ENCODE measurements at places on chromosomes 6 and 20.

DNA sequence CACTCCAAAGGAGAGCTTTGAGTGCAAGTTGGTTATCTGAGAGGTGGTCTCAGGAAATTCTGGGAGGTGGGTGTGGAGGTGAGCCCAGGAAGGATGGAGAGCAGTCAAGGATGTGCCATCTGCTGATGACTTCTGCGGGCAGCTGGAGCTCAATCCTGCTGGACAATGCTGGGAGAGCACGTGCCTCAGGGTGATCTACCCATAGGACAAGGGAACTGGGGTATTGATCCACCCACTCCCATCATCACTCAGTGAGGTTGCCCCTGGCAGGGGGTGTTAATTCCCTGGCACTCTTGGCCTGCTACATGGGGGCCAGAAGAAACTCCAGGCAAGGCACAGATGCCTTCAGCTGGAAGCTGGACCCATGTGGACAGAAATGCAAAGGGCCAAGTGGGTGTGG, 7.1 kb upstream of the ZBP1 start:
- DNase-seq, result no peak

DNA sequence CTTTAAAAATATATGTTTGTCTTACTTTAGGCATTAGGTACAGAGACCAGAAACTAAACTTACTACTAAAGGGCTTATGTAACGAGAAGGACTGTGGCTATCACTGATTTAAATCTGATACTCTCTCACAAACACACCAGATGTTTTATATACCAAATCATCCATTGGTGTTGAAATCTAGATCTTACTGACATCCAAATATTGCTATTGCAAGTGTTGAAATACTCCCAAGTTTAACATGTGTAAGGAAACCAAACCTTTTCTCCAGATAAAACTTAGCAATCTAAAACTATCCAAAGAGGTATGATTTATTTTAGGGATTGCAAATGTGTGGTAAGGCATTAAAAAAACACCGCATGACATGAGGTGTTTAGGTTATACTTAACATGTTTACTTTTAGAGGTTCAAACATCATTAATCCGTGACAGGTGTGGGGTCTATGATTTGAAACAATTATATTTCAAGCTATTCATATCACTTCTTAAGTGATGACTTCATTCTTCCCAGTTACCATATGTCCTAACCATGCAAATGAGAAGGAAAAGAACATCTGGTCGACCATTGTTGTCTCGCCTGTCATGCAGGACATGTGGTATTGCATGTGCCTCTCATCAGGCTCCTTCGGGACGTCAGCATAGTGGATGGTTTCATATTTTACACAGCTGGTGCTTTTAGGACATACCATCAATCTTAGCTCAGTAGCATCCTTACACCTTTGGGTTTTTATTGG, 168.3 kb upstream of the SPACA1 start:
- peak; percentile 30 for DNase-seq

DNA sequence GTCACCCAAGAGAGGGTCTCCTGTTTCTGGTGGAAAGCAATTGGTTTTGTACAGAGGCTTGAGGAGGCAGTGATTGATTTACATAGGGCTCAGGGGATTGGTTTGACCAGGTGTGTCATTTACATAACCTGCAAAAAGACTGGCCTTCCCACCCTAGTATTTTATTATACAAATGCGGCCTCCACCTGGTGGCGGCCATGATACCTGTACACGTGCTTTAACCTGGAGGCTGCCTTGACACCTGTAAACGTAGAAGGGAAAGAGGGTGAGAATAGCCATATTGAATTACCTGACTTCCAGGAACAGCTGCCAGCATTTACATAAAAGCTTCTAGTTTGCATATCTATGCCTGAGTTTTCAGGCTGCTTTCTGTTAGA, 48.7 kb downstream of the HLA-DPB1 start:
- DNase-seq, result no peak

DNA sequence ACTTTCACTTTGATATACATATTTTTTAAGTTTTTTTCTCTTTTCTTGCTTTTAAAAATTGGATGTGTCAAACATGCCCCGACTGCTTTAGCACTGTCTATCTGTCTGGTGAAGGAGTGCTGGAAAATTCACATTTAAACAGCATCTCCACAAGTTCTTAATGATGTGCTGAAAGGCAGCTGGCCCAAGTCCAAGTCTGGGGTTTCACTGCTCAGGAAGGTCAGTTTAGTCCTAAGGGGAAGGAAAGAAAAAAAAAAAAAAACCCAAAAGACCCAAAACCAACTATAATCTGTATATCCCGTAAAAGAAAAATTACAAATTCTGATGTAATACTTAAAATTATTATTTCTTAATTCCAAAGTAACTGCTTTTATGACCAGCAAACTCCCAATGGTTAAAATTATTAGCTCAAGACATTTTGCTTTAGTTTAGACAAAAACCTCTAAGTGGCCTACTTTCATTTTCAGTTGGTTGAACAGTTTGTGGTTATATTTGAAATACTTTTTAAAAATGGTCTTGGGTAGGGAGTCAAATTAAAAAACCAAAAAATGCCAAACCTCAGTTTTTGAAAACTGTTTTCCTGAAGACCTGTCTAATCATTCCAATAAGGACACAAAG, 79.5 kb upstream of the PREP start:
- peak; percentile 42 for DNase-seq

DNA sequence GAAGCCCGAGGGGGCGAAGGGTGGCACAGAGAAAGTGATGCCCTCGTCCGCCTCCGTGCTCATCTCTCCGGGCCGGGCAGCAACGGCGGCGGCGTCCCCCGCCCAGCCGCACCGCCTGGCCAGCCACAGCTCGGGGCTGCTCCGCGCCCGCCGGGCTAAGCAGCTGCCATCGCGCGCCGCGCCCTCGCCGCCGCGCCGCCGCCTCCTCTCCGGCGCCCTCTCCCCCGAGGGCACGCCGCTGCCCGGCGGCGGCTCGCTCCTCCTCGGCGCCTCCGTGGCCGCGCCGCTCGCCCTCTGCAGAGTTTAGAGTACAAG, 225 bp downstream of the MAP3K5 start:
- peak; percentile 89 for DNase-seq

GRCh38 chr20:59421089-59421488, 120.7 kb downstream of the EDN3 start:
- no peak for DNase-seq

GRCh38 chr6:163804991-163805390, 390.5 kb downstream of the QKI start:
- no peak for DNase-seq

GRCh38 chr6:12410946-12411345, 120.8 kb downstream of the EDN1 start:
- no peak for DNase-seq

DNA sequence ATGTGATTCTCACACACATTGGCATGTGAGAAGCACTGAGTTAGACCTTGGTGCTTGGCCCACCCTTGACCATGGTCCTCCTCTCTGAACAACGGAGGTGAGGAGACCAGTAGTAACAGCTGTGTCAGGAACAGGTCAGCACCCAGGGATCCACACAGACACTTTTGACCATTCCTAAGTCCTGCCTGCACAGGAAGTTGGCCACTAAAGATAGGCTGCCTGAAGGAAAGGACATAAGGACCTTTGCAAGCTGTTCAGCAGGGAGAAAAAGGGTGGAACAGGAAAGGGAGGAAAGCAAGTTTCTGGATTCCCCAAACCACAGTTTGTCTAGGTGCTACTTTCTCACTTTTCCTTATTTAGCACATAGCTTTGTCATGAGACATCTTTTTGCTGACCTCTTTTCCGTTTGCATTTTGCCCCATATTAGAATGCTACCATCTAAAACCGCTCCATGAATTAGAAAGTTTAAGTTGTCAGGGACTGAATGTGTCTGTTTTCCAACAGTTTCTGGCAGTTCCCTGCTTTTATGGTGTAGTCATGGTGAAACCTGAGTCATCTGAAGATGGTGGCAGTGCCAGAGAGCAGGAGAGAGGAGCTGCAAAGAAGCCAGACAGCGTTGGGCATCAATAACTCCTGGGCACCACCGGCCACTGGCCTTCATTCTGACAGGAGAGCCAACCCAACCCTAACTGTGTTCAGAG, 1.1 kb upstream of the CD109 start:
- peak; percentile 50 for DNase-seq

GRCh38 chr6:127415096-127415495, 44.1 kb downstream of the KIAA0408 start:
- no peak for DNase-seq

DNA sequence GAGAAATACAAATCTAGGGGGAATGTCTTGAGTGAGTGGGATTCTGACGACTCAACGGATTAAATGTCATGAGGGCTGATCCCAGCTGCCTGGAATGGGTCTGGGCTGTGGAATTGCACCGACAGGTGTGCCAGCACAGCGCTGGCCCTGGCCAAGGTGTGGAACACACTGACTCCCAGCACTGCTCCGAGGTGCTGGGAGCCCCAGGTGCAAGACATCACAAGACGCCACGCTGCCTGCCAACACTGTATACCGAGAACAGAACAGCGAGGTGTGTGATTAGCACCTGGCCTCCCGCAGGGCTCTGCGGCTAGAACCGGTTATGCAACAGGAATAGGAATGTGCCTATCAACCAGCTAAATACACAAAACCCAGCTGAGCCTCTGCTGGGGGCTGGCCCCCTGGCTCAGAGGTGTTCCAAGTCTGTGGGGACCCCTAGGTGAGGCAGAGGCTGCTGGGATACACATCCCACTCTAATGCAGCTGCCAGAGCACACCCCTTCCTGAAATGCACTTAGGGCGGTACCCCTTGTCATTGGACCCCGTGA, 24.8 kb upstream of the APMAP start:
- no peak for DNase-seq

- DNase-seq, result no peak
Observed at GRCh38 chr6:166419717-166420116, 37.0 kb upstream of the MPC1 start.

- DNase-seq, result no peak
Observed at GRCh38 chr20:21534453-21534852, 20.6 kb upstream of the NKX2-2 start.

DNA sequence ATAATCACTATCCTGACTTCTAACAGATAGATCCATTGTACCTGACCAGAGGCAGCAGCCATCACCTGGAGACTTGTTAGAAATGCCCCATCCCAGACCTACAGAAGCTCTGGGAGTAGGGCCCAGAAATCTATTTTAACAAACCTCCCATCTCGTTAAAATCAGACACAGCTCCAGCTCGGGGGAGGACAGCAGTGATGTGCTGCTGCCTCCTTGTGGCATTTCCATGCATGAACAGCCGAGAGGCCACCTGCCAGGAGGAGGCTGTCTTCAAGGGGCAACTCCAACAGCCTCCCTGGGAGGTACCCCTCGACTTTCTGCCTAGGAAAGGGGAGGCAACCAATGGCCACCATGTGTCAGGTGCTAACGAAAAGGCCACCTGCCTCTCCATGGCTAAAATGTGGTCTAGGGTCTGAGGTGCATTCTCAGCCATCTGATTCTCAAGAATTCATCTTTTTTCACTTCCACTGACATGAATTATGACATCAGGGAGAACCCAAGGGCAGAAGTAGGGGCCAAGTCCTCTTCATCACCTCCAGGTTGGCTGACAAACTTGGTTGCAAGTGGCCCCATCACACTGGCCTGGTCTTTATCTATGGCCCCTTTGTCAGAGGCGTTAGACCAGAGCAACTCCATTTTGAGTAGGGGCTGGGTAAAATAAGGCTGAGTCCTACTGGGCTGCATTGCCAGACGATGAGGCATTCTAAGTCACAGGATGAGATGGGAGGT, 12.2 kb upstream of the KCNK15 start:
- DNase-seq, result peak; percentile 91

GRCh38 chr20:50312682-50313521, 122.3 kb downstream of the CEBPB start:
- DNase-seq, result peak; percentile 71

GRCh38 chr6:157187182-157188083, 135.9 kb downstream of the TMEM242 start:
- DNase-seq, result no peak

DNA sequence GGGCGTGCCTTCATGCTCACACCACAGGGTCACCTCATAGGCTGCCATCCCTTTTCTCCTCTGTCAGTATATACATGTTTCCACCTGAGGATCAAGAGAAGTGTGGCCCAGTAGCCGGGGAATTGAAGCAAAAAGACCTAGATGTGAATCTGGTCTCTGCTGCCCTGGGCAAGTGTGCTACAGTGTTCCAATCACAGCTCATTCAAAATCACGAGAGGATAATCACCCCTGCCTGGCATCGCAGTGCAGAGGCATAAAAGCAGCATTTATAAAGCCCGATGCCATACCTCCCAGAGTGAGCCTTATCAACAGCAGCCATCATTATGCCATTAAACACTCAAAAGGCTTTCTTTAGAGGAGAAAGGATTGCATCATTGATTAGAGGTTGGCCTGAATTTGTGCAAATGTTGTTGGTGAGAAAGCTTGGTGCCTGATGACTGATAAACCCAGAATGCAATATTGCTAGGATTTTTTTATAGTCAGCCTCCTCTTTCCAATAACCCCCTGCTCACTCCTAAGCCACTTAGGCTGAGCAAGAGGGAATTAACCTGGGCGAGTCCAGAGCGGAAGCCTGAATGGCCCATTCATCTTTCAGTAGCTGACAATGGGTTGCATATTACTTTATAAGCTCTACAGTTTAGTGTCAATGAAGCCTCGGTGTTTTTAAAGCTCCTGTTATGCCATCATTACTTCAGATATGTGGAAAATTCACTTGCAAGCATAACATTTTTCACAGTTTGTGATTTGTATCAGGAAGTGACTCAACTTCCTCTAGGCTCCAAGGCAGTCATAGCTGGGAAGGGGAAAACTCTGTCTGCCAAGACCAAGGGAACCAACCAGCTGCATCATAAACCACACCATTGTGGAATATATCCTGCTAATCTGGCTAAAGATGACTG, 92.5 kb upstream of the NXT1 start:
- DNase-seq, result peak; percentile 58

GRCh38 chr6:20605581-20605980, 71.3 kb downstream of the CDKAL1 start:
- DNase-seq, result no peak

- no peak for DNase-seq
Observed at GRCh38 chr6:25875926-25876602, 2.0 kb upstream of the SLC17A3 start.

- no peak for DNase-seq
Observed at GRCh38 chr6:136209496-136209895, 40.6 kb downstream of the MTFR2 start.

Measured in adipocyte (in vitro differentiated cells).